ENCODE measurements at places on chromosomes 2 and 18.

GRCh38 chr2:210955591-210955990 is 399.2 kb downstream of the CPS1 start:
- DNase-seq = no peak

GRCh38 chr2:132276571-132276981 is 114.8 kb upstream of the ANKRD30BL start:
- no peak for DNase-seq

DNA sequence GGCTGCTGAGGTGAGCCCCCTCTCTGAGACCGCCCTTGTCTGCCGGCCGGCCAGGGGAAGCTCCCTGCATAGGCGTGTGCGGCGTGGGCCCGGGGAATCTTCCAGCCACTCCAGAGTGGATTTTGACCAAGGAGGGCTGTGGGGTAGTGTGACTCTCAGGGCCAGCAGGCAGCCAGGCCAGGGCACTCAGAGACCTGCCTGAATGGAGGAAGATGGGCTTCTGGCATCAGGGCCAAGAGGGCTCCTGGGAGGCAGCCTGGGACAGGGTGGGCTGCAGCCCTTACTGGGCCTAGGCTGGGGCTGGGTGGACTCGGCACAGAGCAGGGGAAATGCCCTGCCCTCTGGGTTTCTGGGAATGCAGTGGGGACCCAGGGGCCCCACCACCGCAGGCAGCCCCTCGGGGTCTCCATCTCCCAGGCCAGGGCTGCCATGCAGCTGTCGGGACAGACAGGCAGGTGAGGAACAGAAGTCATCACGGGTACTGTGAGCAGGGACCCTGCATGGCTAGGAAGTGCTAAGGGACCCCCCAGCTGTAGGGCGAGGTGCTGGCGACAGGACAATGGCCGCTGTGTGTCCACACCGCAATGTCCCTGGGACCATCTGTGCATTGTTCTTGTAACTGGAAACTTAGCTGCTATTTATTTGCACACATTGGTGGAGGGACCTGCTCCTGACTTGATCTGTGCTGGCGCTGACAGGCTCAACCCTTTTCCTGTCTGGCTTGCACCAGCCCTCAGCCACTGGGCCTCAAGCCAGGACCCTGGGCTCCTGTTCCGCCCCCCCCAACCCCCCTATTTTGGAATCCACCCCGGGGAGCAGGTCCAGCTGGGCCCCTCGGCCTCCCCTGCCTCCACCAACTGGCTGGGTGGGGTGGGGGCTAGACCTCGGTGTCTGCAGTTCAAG is 4.1 kb downstream of the PDCD1 start:
- peak; percentile 56 for DNase-seq

- no peak for DNase-seq
Observed at GRCh38 chr18:55585920-55586561, 2.0 kb downstream of the TCF4 start.

Data from hematopoietic multipotent progenitor cell (in vitro differentiated cells).